ENCODE measurements at places on chromosomes 16 and 17.
A peak's percentile ranks its signal among the peaks of the same experiment; 100 is the strongest.

GRCh38 chr17:77942112-77942988 is 16.2 kb upstream of the TNRC6C start:
- no peak for ATAC-seq

- no peak for ATAC-seq
These were observed 40.9 kb downstream of the USP10 start for GRCh38 chr16:84740596-84741116.

DNA sequence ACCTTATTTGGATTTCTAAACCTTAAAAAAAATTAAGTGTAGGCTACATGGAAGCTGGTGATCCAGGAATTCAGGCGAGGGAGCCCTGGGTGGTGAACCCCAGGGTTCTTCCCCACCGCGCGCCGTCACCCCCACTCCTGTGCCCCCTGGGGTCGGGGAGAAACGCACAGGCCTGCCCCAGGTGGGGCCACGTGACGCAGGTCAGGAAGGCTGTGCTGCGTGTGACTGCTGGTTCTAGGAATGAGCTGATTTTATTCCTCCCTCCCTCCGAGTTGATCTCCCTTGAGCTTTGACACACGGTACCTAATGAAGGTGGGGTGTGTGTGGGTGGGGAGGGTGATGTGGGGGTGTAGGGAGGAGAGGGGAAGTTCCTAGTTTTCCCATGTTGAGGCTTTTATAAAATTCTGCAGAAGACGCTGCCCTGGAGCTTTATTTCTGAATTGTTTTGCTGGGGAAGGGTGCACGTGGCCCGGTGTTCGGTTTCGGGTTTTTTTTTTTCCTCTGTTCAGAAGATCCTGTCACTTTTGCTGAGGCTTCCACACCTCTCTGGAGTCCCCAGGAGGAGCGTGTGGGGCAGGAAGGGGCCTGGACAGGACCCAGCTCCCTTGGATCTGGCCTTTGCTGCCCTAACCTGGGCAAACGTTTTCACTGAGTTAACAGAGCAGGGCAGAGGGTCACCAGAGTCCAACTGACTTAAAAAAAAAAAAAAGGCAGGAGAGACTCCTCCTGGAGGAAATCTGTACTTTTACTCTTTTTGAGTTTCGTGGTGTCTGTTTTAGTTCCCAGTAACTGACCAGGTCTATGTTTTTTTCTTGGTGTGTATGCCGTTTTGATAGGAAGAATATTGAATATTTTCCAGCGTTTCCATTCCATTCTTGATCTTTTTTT is 55.8 kb upstream of the GSE1 start:
- peak; percentile 14 for ATAC-seq

DNA sequence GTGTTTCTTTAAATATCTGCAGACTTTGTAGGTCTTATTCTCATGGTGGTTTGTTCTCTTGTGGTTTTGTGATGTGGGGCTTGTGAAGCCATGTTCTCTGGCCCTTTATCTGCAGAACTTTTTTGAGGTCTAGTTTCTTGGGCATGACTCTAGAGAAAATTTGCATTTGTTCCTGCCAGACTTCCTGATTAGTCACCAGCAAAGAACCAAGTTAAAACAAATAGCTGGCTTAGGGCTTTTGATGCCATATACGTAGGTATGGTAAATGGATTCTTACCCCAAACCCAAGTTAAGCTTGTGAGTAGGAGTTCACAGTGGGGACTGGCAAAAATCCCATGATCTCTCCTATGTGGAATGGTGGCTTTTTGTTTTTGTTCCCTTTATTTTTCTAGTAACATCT is 68.7 kb upstream of the IRX3 start:
- ATAC-seq = no peak

GRCh38 chr16:67238278-67238575 is 9.1 kb downstream of the FHOD1 start:
- no peak for ATAC-seq

- no peak for ATAC-seq
These were observed 13.9 kb downstream of the PER1 start for GRCh38 chr17:8138374-8138671.

- peak; percentile 45 for ATAC-seq
These were observed 49.4 kb upstream of the GSG1L start for GRCh38 chr16:28112908-28113307.

All from activated CD4-positive, CD25-positive, alpha-beta regulatory T cell treated with anti-CD3 and anti-CD28 coated beads, Interleukin-2, amount 50 U/mL, for 24 hours (primary cell).